Tibial nerve (tissue), 4 donors: ENCODE measurements at places on chromosomes 2 and 18. TPM values are rescaled to one million over a fixed set of nuclear protein-coding genes. Genes with fewer than 3 reads are reported as not detected.

DNA sequence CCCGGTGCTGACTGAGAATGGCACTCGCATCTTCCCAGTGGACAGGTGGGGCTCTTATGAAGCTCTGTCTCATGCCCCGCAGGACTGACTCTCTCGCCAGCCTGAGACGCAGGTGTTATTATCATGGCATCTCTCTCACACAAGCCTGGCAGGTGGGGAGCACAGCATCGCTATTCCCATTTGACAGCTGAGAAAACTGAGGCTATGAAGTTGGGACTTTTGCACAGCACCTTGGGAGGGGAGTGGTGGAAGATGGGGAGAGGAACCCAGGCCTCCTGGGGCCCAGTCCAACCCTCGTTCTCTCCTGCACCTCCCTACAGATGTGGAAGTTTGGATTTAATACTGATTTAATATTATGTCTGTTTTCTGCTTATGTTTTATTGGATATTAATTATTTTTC lies 9.0 kb upstream of the NTSR2 start:
- DNase-seq = no peak

GRCh38 chr2:231530099-231531011 lies at the start of gene NMUR1:
Gene NMUR1 (minus strand): TSS chr2:231530445. CDS start chr2:231530361, 84 bp downstream.
- peak; percentile 29 for DNase-seq

- no peak for DNase-seq
Observed at GRCh38 chr2:114515882-114516281, 73.4 kb downstream of the DPP10 start.

DNA sequence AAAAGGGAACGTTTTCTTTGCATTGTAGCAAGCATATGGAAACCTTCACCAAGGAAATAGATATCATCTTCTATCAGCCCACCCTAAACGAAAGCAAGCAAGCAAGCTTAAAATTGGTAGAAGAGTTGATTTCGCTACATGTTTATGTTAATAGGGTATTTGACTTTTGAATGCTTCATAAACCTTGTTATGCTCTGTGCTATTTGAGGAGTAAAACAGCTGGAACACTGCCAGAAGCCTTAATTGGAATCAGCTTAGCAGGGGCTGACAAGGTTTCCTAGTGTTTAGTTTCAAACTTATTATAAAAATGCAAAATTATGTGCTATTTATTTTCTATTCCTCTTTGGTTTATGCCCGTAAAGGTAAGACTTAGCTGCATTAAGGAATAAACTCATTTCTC lies 70.6 kb upstream of the LINC00305 start:
- no peak for DNase-seq

DNA sequence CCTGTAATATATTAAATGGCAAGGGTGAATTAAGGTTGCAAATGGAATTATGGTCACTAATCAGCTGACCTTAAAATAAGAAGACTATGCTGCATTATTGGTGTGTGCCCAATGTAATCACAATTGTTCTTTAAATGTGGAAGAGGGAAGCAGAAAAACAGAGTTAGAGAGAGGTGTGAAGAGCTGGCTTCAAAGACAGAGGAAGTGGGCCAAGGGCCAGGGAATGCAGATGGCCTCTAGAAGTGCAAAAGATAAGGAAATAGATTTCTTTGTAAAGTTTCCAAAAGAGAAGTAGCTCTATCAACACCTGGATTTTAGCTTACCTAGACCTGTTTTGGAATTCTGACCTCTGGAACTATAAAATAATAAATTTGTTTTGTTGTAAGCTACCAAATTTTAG lies 276.0 kb downstream of the LRRTM1 start:
- no peak for DNase-seq

- DNase-seq = no peak
Observed at GRCh38 chr2:1068241-1068640, 117.6 kb downstream of the SNTG2 start.

GRCh38 chr2:177164131-177164530 lies 48.5 kb upstream of the HNRNPA3 start:
- DNase-seq = no peak

DNA sequence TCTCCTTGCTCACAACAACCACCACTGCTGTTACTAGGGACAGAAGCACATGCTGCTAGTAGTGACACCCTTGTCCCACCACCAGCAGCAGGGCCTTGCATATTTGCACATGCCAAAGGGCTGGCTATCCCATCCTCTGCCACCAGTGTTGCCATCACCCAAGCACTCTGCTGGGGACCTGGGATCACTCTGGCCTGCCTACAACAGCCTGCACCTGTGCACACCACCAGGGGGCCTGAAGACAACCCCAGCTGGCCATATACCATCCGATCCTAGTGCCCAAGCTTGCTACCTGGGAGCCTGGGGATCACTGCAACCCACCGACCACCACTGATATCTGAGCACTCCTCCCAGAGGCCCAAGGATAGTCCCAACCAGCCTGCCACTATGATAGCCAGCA lies 99.9 kb upstream of the FANCL start:
- no peak for DNase-seq

DNA sequence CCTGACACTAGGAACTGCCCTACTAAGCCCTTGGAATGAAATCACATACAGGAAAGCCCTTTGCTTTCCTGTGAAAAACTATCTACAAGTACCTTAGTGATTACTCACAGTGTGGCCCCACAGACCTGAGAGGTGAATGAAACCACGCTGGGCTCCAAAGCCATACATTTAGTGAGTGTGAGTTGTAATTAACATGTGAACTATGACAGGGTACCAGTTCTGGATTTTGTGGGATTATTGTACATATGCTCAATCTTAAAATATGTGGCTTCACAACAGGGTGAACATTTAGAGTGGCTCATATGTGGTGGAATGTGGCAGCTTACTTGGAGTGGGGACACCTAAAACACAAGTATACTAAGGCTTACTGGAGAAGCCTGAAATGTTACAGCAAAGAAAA lies 12.3 kb downstream of the KCTD1 start:
- DNase-seq = no peak

DNA sequence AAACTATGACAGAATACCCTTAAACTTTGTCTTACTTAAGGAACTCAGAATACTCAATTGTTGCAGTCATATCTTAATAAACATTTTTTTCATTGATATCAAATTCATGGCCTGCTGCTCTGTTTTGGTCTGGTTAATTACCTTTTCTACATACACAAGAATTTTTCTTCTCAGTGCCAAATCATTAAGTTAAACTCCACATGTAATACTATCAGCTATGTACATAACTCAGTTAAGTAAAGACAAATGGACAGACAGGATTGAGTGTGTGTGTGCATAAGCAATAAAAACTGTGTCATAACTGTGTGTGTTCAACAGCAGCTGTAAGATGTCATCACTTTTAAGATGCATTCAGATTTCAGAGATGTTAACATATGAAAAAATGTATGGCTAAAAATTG lies 34.4 kb downstream of the VRK2 start:
- no peak for DNase-seq

DNA sequence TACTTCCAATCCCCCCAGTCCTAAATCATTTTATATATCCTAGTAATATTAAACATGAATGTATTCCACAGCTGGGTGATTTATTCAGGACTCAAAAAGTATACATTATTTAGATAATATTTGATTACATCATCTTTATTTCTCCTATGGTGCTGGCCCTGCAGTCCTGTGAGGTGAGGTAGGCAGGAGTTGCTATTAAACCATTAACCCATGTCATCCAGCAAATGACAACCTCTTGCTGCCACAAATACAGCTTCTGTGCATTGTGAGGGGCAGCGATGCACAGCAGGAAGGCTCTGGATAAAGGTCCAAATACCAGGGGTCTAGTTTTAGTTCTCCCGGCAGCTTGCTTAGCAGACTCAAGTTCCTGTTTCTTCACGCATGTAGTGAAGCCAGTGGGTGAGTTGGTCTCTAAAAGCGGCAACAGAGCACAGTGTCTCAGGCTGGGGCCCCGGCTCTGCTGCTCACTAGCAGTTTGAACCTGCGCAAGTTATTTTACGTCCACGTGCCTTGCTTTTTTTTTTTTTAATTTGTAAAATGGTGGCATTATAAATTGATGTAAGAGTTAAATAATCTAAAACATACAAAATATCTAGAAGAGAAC lies 36.1 kb downstream of the INSIG2 start:
- no peak for DNase-seq

GRCh38 chr2:189580241-189580651 lies 340 bp downstream of the SLC40A1 start:
- no peak for DNase-seq

DNA sequence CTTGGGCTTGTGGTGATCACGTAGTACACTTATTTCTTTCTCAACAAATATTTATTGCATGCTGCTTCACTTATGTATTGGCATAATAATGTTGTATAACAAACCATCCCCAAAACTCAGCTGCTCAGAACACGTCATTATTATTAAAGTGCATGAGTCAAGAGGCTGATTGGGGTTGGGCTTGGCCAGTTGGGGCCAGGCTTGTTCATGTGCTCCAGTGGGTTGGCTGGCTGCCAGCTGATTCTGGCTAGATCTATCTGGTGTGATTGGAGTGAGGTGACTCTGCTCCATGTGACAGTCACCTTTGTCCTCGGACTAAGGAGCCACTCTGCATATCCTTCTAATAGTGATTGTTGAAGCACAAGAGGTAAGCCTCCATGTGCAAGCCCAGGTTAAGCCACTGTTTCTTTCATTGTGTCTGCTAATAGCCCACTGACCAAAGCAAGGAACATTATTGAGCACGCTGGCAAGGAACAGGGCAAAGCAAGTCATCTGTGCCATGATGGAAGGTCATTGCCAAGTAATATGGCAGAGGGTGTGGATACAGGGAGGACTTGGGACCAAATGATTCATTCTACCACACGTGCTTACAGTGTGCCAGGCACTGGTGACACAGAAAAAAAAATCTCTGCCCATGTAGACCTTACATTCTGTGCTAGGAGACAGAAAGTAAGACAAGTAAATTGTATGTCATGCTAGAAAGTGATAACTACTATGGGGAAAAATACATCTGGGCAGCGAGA lies 63.3 kb upstream of the TMEM182 start:
- DNase-seq = no peak

DNA sequence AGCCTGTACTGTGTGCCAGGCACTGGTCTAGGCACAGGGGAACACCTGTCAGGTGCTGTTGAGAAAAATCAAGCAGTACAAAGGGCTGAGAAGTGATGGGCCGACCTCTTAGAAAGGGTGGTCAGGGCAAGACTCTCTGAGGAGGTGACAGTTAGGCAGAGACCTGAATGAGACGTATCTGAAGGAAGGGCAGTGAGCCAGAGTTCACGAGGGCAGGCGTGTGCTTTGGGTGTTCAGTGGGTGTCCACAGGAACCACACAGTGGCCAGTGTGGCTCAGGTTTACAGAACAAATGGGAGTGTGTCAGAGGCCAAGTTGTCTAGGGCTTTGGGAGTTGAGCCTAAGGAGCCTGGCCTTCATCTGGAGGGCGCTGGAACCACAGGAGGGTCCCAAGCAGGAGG lies 6.2 kb downstream of the ARMC9 start:
- no peak for DNase-seq

- DNase-seq = no peak
Observed at GRCh38 chr2:172342078-172342477, 85.3 kb upstream of the ITGA6 start.

- no peak for DNase-seq
Observed at GRCh38 chr2:215425021-215425782, 10.7 kb downstream of the FN1 start.

GRCh38 chr2:98903767-98904485 lies 32.1 kb downstream of the CRACDL start:
- DNase-seq = no peak

The EXOC6B gene
- 41.1 TPM for total RNA-seq

The SLC14A1 gene
- total RNA-seq = 0.60 TPM

The NYAP2 gene
- total RNA-seq = under 0.01 TPM

The BUB1 gene
- total RNA-seq = 0.98 TPM

The AMER3 gene
- not detected for total RNA-seq

The HOXD10 gene
- total RNA-seq = 2.1 TPM

The MEP1B gene
- not detected for total RNA-seq
